ENCODE measurements at places on chromosomes 3 and 15.

- peak; percentile 39 for DNase-seq
These were observed 89.3 kb downstream of the RASA2 start for GRCh38 chr3:141575879-141576743.

DNA sequence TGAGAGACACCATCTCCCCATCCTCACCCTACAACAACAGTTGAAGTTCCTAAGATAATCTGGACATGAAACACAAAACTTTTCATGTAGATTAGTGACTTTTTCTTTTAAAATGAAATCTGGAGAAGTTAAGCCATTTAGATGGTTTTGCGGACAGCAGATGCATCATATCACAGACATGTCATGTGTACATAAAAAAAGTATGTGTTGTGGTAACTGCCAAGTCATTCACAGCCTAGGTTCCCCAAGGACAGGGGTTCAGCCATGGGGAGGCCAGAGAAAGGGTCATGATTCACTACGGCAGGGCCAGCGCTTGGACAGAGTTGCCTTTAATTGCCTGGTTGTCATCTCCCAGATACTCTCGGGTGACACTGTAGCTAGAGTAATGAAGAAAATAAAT lies 163.2 kb downstream of the PDZRN3 start:
- no peak for DNase-seq

GRCh38 chr3:128081846-128082245 lies 29.6 kb downstream of the SEC61A1 start:
- no peak for DNase-seq

DNA sequence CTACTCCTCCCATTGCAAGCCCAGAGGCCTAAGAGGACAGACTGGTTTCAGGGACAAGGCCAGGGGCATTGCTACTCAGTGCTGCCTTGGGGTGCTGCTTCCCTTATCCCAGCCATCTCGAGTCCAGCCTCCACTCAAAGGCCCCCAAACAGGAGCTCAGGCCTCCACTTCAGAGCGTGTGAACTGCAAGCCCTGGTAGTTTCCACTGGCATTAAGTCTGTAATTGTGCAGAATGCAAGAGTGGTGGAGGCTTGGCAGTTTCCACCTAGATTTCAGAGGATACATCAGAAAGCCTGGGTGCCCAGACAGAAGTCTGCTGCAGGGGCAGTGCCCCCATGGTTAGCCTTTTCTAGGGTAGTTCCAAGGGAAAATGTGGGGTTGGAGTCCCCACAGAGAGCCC lies 192.8 kb upstream of the ST8SIA2 start:
- no peak for DNase-seq

DNA sequence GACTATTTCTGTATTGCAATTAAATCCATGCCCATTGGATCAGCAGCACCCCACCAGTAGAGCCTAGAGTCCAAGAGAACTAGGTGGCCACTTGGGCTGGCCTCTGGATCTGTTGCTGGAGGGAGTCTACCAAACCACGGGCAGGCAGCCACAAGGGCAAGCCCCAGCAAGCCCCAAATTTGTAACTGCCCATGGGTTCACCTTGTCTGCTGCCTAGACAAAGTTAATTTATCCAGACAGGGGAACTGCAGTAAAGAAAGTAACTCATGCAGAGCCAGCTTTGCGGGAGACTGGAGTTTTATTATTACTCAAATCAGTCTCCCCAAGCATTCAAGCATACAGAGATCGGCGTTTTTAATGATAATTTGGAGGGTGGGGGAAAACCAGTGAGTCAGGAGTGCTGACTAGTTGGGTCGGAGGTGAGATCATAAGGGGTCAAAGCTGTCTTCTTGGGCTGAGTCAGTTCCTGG lies 74.0 kb upstream of the TERB2 start:
- DNase-seq: peak; percentile 52

GRCh38 chr3:14175383-14176037 lies 2.9 kb downstream of the XPC start:
- peak; percentile 35 for DNase-seq

GRCh38 chr15:57419335-57419734 lies 43.0 kb downstream of the CGNL1 start:
- no peak for DNase-seq

GRCh38 chr3:53721187-53722119 lies 124.8 kb downstream of the CHDH start:
- no peak for DNase-seq

DNA sequence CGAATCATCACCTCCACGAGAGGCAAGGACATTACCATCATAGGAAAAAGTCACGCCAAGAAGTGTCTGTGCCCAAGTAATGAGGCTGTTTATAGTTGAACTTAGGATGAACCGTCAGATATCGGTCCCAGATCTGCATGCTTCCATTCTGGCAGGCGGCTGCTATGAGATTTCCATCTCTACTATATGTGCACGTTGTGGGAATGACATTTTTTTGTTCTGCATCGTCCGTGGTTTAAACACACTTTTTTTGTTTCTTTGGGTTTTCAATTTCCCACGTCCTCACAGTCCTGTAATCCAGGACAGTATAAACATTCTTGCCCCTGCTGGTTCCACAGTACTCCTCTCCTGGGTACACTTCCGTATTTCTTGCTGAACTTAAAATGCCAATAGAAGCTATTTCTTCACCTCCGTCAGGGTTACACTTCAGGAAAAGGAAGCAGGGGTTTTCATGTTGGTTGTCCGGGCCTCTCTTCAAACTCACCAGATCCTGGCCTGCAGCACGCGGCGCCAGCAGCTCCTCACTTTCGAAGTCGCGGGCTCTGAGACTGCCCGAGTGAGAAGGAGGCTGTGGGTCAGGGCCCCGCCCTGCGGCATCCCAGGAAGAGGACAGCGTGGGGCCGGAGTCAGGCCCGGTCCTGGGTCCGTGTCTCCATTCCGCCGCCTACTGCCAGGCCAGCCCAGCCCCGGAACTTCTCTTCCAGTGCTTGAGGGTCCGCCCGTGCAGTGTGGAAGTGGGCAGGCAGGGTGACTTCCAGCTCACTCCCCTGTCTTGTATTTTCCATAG lies 9.8 kb upstream of the TM4SF4 start:
- no peak for DNase-seq

DNA sequence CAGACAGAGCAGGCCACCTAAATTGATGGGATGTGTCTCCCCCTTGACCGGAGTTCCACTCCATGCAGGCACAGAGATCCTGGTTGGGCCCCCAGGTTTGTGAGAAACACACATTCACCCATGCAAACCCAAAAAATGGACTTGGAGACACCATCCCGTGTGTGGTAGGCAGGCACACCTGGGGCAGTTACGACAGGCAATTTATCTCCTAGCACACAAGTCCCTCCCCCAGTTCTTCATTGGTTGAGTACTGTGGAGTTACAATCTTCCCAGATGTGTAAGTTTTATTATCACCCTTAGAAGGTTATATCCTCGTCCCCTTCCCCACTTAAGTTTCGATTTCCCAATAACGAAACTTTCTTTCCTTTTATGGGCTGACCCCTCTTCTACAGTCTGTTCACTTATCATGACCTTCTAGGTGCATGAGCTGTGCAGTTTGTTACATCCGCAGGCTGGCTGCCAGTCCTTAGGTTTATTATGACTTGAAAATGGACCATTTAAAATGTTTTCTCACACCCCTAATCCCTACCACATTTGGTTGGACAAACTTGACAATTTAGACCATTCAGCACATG lies 27.3 kb downstream of the ARL8B start:
- no peak for DNase-seq

DNA sequence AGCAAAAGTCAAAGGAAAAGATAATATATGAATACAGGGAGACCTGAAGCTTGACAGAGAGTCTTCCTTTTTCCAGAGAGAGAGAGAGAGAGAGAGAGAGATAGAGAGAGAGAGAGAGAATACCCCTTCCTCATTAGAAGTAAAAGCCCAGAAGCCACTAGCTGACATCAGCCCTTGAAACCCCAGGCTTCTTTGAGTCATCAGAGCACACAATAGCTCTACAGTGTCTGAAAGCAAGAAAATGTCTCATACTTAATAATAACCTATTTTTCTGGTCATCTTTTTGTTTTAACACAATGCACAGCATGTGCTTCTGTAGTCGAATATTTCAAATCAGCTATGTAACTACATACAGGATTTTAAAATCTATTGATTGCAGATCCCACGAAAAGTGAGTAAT lies 109.2 kb upstream of the NANOGP8 start:
- no peak for DNase-seq

- DNase-seq: no peak
These were observed 19.4 kb upstream of the SLC41A3 start for GRCh38 chr3:126103121-126104027.

DNA sequence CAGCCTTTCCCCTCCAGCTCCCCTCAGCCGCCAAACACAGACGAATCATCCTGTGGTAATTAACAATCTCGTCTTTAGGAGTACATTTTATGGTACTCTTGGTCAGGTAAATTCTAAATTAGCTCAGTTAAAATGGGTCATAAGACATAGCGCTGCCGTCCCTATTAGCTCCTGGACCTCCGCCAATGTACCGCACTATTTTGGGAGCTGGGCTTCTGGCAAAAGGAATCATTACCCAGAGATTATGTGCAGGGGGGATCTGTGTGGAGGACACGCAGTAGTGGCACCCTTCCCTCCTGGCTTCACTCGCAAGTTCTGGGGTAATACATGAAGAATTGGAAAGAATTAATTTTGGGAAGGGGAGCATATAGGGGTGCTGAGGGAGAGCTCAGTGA lies 68.6 kb upstream of the ONECUT1 start:
- no peak for DNase-seq

DNA sequence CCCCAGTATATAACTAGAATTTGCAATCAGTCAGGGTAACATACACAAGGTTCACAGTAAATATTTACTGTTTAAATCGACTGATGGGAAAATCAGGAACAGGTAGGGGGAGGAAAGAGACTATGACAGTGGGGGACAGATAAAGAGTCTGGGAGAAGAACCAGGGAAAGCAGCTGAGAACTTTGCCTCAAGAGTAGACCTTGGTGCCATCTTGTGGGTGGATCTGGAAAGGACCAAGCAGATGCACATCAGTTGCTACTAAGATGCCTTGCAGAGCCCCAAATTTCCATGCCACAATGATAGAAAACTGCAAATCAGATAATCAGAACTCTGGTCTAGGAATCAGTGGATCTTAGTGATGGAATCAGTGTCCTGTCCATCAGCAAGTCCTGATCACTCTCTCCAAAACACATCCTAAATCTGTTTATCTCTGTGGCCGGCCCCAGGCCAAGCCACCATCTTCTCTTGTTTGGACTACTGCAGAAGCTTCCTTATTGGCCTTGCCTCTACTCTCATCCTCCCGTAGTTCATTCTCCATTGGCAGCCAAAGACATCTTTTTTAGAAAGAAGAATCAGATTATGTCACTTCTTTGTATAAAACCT lies 62.7 kb downstream of the PDE8A start:
- no peak for DNase-seq

- no peak for DNase-seq
These were observed 43.0 kb downstream of the FBXL22 start for GRCh38 chr15:63640146-63640545.

GRCh38 chr3:193903966-193904365 lies 232.0 kb upstream of the HES1 start:
- no peak for DNase-seq

DNA sequence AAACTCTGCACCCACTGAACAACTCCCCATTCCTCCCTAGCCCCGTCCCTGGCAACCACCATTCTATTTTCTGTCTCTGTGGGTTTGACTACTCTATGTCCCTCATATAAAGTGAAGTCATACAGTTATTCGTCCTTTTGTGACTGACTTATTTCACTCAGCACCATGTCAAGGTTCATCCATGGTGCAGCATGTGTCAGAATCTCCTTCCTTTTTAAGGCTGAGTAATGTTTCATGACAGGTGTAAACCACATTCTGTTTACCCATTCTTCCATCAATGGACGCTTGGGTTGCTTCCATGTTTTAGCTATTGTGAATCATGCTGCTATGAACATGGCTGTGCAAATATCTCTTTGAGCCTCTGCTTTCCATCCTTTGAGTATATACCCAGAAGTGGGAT lies 192.3 kb upstream of the NSMCE3 start:
- DNase-seq: no peak

DNA sequence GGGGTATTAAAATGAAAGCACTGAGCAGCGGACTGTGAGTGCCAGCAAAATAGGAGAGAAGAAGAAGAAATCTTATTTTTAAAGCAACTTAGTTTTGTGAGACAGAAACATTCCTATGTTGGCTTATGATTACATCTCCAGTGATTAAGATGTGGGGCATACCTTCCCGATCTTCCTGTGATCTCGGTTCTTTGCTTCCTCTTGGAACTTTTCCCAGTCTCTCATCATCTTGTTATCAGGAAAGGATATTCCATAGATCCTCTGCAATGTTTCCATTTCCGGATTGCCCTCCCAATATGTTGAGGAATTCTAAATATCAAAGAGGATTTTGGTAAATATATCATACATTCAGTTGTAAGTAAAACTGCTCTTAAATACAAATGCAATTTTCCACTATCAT lies 22.2 kb downstream of the TARS3 start:
- no peak for DNase-seq

DNA sequence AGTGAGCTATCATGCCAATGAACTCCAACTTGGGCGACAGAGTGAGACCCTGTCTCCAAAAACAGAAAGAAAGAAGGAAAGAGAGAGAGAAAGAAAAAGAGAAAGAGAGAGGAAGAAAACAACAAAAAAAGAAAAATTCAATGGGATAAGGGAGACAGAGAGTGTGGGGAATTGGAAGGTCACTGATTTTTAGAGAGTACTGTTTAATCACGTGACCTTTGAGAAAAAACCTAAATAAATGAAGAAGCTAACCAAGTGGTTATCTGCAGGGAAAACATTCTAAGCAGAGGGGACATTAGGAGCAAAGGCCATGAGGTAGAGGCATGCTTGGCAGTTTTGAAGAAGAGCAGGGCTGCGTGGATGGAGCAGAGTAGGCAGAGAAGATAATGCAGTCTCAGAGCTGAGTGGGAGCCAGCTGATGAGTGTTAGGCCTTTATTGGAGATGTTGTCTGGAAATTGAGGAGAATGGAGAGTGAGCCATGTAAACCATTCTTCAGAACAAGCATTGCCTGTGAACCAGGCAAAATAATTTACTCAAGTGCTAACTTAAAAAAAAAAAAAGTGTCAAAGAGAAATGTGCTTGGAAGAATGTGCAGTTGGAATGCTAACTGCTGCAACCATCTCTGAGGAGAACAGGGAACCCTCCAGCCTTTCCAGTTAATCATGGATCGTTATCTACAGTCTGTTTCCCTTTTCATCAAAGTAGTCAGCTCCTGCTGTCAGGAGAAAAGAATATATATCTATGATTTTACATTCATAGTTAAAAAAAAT lies 377.3 kb upstream of the SEMA6D start:
- DNase-seq: no peak

DNA sequence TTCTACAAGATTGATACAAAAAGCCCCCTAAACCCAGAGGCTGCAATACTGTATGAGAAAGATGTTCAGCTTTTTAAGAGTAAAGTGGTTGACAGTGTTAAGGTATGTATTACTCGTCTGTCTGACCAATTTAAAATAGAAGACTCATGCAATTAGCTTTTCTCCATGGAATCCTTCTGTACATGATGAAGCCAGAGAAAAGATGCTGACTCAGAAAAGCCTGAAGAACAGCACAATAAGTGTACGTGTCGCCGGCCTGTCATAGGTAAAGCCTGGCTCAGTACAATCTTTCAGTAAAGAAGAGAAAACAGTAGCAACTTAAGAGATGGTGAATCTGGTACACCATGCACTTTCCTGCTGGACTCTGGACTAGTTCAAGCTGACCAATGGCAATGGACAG lies 16.4 kb downstream of the NEK4 start:
- DNase-seq: no peak
